Activated naive CD4-positive, alpha-beta T cell treated with anti-CD3 and anti-CD28 coated beads, Interleukin-2, amount 50 U/mL, for 72 hours (primary cell): ENCODE measurements at places on chromosomes 3 and 15. TPM values are rescaled to one million over a fixed set of nuclear protein-coding genes. Genes with fewer than 3 reads are reported as not detected.

- DNase-seq, result no peak
Observed at GRCh38 chr15:36364377-36364776, 215.0 kb upstream of the CDIN1 start.

GRCh38 chr15:64775551-64776401, at the start of gene RBPMS2:
TSS of gene RBPMS2 (minus strand) at chr15:64775589. CDS start at chr15:64775319, 270 bp downstream.
- DNase-seq, result no peak

GRCh38 chr3:71366988-71367604, 216.4 kb downstream of the FOXP1 start:
- no peak for DNase-seq

GRCh38 chr3:184306341-184306972, 7.4 kb downstream of the PSMD2 start:
- no peak for DNase-seq

- peak; percentile 49 for DNase-seq
Observed at GRCh38 chr3:150384296-150385212, 23.5 kb upstream of the TSC22D2 start.

GRCh38 chr3:46566040-46566641, at the start of gene LRRC2:
TSS of gene LRRC2 (minus strand) at chr3:46566302. CDS start at chr3:46551591, 14,711 bp downstream.
- DNase-seq, result no peak

DNA sequence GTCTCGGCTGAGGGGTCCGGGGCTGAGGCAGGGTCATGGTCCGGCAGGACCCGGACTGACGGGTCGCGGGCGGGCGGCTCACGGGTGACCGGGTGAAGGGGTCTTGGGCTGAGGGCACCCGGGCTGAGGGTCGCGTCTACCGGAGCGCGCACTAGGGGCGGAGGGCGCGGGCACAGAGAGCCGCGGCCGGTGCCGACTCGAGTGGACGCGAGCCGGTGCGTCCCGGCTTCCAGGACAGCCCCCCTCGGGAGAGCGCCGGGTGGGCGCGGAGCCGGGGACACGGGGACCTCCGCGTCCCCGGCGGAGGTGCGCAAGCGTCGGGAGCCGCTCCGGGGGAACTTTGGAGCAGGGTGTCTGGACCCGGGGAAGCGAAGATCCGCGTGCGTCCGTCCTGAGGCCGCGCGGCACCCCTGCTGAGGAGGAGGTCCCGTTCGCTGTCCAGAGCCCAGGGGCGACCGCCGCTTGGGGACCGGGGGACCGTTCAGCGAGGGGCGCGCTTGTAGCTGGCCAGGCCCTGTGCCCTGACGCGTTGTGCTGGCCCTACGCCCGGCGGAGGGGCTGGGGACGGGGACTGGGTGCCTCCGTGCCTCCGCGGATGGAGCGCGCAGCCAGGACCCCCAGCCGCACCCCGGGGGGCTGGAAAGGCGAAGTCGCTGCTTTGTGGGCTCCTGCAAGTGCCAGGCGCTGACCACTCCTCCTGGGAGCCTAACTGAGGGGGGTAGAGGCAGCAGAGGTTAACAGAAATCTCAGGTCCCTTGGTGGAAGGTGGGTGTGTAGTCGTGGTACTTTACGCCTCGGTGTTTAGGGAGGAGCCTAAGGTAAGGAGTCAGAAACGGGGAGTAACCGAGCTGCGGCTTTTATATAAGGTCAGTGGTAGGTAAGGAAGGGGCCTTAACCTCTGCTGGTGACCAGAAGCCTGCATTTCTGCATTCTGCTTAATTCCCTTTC, at the start of gene PPARG:
TSS of gene PPARG (plus strand) at position 889 of the 948 bp plus-strand sequence. CDS start 90,642 bp downstream, outside the sequence.
- no peak for DNase-seq

GRCh38 chr15:29396176-29396811, 126.7 kb upstream of the NSMCE3 start:
- no peak for DNase-seq

The SH3GL3 gene
- total RNA-seq, result not detected

DNA sequence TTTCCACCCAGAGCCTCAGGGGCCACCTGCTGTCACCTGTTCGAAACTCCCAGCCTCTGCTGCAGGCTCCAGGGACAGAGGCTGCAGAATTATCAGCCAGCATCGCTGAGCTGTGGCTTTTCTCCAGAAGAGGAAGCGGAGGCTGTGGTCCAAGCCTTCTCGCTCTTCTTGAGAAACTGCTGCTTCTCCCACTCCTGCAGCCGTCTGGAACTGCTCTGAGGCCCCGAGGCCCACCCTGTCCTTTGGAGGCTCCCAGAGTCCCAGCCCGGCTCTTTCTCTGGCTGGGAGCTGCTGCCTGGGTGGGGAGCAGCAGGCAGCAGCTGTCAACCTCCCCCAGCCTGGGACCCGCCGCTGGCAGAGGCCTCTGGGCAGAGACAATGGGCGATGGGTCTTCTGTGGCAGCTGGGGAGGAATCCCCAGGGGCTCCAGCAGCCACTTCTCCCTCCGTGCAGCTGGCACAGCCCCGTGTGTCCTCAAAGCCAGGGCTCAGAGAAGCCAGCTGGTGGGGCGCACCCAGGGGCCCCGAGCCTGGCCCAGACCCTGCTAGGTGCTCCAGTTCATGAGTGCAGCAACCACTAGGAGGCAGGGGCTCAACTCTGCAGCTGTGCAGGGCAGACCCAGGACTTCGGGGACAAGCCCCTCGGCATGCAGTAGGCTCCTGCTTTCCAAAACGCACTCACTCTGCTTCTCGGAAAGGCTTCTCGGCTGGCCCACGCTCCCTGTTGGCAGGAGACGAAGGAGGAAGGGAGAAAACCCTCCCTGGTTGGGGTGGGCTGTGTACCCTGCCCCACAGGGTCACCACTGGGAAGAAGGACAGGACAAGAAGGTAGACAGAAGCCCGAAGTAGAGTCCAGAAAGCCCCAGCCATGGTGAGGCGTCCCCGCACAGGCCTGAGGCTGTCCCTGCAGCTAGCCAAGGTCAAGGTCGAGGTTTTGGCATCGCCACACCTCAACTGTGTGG, 49.9 kb upstream of the FURIN start:
- no peak for DNase-seq

The DNASE1L3 gene
- total RNA-seq, result not detected

DNA sequence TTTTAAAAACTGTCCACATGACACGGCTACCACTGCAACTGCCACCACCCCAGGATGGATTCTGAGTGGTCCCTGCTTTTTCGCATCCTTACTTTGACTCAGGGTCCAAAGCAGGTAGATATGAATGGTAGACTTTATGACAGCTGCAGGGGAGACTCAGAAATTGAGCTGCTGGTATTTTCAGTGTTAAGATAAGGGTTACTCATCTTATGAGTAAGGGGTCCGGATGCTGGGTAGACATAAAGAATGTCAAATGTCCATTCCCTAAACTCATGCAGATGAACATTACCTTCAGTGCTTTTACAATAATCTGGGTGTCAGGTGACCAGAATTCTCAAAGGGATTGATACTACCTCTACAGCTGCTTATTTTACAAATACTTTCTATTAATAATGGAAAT, 25.9 kb upstream of the BBX start:
- DNase-seq, result no peak

DNA sequence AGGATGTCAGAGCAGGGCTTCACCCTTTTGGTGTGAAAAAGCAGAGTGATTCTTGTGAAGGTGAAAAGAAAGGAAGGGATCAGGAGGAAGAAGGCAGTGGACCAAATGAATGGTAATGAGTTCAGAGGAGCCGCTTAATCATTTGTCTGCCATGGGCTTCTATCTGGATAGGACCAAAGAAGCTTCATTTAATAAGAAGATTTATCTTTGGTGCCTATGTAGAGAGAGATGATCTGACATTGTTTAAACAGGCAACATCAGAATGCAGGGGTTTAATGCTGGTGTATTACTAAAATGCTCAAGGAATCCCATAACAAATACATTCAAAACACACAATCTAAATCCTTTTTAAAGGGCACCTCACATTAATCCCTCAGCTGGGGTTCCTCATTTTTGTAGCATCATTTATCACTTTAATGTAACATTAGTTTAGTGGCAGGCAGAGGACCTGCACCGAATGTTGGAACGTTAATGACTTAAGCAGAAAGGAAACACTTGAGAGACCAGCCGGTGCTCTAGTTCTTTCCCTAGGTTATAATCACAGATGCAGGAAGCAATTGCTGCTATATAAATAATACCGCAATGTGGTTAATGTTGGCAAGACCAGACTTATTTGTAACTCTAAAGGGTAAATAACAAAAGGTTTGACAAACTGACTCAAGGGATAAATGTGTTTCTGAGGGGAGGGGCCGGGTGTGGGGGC, 27.9 kb upstream of the IL1RAP start:
- DNase-seq, result no peak

DNA sequence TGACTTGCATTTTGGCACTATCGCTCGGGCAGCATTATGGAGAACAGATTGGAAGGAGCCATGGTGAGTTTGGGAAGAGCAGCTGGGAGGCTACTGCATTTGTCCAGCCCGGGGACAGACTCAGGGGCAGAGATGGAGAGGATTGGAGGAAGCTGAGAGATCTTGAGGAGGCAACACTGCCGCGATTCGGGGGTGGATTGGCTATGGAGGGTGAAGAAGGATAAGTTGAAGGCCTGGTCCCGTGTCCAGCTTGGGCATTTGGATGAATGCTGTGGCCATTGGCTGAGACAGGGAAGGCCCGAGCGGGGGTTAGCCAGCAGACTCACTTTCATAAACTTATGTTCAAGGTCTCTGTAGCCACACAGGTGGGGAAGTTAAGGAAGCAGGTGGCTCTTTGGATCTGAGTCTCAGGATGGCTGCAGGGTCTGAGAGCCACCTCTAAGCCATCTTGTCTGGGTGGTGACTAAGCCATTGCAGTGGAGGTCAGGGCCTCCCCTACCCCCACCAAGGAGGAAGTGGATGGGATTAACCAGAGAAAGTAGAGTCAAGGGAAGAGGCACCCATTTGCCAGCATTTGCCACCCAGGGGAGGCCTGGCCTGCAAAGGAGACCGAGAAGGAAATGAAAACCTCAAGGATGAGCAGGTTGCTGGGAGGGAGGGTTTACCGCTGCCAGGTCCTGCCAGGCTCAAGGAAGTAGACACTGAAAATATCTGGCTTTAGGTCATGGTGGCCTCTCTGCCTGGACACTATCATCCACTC, 144.0 kb upstream of the TLE3 start:
- no peak for DNase-seq

DNA sequence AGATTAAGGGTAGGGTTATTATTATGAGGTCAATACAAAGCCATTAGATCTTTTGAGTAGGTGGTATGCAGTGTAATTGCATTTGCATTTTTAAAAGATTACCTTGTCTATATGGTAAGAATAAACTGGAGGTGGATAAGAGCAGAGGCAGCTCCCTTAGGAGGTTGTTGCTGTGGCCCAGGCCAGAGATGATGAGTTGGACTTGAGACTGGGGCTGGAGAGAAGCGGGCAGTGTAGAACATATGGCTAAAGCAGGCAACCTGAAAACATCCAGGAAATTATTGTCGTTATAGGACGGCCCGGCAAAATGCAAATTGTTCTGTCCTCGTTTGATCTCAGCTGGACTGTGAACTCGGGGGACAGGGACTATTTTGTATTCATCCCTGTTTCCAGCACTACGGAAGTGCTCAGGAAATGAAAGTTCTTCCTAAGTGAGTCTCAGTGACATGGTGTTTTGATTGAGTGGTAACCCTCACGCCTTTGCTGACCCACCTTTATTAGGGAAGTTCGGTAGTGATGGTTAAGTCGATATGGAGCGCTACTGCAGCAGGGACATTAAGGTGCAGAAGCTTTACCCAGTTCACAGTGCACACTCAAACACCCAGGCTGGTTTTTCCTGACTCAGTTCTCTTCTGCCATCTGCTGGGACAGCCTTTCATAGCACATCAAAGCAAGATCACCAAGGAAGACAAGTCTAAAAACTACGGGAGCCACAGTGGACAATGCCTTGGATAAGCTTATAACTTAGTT, 27.2 kb upstream of the VPS33B start:
- peak; percentile 51 for DNase-seq

DNA sequence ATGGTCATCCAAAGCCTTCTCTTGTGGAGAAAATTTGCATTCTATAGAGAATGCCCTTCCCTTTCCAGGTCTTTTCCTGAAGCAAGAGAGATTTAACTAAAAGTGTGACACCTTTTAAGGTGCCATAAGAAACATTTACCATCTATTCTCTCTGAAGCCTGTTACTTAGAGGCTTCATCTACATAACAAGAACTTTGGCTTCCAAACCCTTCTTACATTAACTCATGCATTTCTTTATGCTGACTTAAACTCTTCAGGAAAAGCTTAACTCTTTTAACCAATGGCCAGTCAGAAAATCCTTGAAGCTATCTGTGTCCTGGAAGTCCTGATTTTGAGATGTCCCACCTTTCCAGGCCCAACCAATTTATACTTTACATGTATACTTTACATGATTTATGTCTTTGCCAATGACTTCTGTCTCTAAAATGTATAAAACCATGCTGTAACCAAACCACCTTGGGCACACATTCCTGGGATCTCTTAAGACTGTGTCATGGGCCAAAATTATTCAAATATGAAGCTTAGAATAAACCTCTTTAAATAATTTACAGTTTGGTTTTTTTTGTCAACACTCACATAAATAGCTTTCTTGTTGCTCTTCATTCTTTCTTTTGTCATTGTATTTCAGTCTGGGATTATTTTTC, 472.6 kb upstream of the NECTIN3 start:
- no peak for DNase-seq

DNA sequence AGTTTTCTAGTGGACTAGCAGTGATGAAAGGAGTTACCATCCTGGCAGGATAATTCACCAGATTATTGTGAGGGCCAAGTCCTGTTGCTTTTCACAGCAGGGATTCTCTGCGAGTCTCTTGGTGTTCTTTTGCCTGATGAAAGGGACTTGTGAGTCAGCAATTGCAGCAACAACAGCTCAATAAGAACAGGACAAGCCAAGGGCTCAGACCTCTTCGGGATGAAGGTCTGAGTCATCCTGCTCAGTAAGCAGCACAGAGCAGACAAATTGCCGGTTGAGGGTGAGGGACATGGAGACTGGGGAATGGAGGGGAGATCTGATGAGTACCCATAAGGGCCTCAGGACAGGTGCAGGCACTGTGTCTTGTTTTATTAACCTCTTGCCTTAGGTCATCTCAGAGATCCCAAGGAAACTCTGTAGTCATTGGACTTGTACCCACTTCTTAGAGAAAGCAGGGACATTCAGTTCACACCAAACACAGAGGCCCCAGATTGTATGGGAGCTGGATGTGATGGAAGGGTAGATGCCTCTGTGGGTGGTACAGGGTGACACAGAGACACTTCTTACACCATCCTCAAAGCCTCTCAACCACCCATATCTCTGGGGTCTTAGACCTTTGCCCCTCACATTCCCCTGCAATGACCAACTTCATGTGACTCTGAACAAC, 173.8 kb upstream of the TLE3 start:
- DNase-seq, result no peak

- DNase-seq, result no peak
Observed at GRCh38 chr3:112751564-112752512, 94.8 kb downstream of the CD200R1L start.

DNA sequence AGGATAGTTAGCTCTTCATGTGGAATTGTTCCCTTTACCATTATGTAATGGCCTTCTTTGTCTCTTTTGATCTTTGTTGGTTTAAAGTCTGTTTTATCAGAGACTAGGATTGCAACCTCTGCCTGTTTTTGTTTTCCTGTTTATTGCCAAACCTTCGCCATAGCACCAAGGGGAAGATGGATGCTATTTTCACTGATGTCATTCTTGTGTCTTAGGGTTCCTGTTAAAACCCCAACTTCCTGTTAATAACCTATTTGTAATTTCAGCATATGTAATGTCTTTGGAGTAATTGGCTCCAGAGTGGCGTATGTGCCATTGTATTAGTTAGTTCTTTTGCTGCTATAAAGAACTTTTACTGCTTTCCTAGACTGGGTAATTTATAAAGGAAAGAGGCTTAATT, 10.8 kb downstream of the SAMMSON start:
- DNase-seq, result no peak

GRCh38 chr3:13393427-13394360, 26.4 kb downstream of the NUP210 start:
- DNase-seq, result no peak
